Fibroblast of gingiva (primary cell): ENCODE measurements at places on chromosomes 2 and 18.

- no peak for DNase-seq
Observed at GRCh38 chr2:7025082-7025481, 107.9 kb downstream of the RNF144A start.

DNA sequence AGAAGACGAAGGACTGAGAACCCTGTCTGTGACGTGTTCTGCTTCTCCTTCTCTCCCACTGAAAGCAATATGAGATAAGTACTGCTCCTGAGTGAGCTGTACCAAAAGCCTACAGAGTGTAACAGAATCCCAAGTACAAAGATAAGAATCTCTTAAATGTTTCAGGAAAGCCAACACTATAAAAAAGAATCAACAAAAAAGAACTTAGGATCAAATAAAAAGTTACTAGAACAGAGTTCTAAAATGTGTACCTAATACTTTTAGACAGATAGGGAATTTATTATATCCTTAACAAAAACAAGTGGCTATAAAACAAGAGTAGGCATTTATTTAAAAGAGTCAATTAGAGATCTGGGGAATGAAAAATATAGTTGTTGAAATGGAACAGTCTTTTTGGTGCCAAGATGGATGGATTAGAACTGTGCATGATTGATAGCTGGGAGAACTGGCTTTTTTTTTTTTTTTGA lies 49.0 kb downstream of the NCOA1 start:
- no peak for DNase-seq

GRCh38 chr2:69223759-69224511 lies 163.1 kb downstream of the GFPT1 start:
- DNase-seq = no peak

- no peak for DNase-seq
Observed at GRCh38 chr2:98505971-98506664, 61.5 kb downstream of the INPP4A start.

DNA sequence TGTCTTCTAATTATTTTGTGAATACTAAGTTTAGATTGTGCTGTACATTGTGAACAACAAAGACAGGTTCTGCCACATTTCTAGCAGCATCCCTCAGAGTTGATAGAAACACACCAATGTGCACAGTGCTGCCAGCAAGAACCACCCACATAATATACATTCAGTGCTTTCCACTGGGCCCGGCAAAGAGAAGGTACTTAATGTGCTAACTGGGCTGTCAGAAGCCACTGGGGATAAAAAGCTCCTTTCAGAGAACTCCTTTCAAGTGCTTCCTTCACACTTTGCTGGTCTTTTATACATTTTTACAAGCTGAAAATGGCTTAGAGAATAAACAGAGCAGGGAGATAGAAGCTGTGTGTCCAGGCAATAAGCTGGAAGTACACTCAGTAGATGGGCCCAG lies 58.0 kb upstream of the CAPN13 start:
- no peak for DNase-seq

DNA sequence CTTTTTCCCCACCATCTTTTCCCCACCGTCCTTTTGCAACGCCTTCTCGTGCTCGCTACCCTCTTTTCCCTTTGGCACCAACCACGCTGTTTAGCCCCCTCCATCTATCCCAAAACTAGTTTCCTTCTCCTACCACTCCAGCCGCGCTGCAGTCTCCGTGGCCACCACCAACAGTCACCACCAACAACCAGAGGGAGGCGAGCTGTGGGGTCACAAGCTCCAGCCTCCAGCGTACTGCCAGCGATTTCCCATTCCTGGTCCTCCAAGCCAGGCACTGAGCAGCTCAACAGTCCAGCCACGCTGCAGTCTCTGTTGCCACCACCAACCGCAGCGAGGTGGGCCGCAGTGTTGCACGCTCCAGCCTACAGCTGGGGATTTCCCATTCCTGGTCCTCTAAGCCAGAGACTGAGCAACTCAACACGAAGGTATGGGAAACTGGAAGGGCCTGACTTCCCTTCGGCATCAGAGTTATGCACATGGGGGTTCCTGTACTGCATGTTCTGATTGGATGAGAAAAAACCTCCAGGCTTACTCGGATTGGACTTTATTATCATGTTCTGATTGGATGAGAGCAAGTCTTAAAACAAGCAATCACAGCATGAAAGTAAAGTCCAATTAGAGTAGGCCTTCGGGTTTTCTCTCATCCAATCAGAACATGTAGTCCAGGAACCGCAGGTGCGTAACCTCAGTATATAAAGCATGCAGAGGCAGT lies 42.3 kb upstream of the IMP4 start:
- no peak for DNase-seq

GRCh38 chr18:35623255-35623654 lies 41.7 kb downstream of the GALNT1 start:
- DNase-seq = no peak

DNA sequence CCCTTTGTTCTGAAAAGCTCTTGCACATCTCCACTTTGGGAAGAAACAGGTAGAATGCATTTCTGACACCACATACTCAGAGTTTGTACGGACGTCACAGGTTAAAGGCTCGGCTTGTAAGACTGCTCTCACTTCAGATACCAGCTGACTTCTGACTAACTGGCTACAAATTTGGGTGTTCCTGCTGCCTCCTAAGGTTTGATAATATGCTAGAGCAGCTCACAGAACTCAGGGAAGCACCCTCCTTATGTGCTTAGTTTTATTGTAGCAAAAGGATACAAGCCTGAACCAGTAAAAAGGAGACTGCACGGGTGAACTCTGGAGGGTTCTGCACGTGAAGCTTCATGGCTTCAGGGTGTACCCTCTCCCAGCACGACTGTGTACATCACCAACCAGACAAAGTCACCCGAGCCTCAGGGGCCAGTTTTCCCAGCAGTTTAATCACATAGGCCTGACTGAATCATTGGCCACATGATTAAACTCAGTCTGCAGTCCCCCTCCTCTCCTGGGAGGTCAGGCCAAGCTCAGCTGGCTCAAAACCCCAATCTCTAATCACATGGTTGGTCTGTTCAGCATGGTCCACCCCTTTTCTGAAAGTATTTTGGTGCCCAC lies 749.5 kb upstream of the RAB6C start:
- DNase-seq = no peak

DNA sequence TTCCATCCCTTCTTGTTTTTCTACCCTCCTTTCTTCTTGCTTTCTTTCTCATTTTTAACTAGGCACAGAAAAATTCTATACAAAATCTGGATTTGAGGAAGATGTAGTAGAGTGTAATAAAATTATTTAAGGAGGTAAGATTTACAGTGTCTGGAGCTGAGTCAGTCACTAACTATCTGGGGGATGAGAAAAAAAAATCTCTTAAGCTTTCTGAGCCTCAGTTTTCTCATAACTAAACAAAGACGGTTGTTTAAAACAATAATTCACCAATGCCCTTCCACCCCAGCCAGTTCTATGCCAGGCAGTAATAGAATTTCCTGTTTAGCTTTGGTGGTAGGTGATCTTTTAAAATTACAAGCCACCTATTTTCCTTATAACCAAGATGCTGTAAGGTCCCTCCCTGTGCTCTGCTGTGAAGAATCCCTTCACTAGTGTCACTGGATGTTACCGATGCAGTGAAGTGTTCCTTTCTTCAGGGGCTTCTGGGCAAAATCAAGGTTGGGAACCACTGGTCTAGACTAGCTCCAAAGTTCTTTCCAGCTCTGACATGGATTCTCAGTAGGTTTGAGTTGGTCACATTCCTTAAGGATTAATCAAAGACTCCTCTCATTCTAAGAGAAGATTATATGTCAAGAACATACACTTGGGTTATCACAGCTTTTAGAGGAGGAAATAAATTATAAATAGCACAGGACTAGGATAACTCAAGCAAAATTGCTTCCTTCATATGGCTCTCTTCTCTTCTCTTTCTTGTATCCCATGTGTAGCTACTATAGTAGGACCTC lies 289.0 kb downstream of the CDH2 start:
- DNase-seq = no peak

DNA sequence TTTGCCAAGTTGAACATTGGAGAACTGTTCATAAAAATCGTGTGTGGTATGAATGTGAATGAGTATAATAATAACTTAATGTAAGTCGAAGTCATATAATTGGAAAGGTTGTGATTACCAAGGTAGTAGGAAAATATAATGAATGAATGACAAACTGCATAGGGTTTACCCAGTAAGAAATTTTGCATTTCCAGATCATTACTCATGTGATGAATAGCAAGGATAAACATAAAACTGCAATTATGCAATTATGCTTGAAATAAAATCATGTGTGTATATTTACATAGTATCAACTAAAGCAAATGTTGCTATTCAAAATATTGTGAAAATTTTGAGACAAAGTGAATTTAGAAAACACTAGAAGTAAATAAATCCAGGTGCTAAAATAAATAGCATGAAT lies 1108.7 kb upstream of the TMEFF2 start:
- DNase-seq = no peak

DNA sequence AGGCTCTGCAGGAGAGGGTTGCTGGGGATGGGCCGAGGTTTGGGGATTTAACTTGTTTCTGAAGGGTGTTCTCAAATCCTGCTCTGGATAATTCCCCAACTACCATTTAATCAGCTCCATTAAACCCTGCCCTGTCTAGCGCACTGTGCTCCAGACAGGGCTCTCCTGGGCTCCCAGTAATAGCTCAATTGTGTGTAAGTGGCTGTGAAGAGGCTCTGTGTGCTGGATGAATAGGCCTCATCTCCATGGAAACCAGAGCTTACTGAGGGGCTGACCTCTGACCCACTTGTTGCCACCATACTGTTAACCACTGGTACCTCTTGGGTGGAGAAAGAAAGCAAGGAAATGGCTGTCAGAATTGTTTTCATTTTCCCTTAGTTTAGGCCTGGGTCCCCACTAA lies 92.9 kb downstream of the TGOLN2 start:
- DNase-seq = no peak

DNA sequence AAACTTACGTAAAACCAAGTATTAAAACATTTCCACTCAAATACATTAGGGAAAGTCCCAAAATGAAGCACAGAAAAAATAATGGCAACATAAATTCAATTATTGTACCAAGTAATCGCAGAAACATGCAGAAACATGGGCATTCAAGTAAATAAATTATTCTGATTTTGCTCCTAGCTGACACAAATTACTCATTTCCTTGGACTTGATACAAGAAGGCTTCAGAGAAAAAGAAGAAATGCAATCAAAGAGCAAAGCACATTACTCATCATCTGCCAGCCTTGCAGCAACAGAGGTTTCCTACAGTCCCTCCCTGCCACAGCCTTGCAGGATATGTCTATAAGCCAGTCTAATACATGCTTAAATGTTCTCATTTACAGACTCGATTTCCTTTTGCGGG lies 439.8 kb upstream of the LYPD1 start:
- peak; percentile 55 for DNase-seq

DNA sequence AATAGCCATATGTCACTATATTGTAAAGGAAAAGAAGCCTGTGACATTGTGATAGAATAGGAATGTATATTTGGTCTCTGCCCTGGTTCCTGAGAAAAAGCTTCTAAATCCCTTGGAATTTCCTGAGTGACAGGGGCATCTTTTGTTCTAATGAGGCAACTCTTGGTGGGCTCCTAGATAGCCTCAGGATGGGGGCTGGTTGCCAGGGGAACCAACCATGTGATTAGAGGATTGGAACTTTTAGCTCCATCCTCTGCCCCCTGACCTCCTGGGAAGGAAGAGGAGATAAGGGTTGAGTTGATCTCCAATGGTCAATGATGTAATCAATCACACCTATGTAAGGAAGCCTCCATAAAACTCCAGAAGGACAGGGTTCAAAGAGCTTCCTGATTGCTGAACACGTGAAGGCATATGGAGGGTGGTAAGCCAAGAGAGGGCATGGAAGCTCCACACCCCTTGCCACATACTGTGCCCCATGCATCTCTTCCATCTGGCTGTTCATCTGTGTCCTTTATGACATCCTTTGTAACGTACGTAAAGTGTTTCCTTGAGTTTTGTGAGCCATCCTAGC lies 2.9 kb upstream of the ME2 start:
- no peak for DNase-seq

GRCh38 chr2:7730449-7730848 lies 813.2 kb downstream of the RNF144A start:
- DNase-seq = no peak

DNA sequence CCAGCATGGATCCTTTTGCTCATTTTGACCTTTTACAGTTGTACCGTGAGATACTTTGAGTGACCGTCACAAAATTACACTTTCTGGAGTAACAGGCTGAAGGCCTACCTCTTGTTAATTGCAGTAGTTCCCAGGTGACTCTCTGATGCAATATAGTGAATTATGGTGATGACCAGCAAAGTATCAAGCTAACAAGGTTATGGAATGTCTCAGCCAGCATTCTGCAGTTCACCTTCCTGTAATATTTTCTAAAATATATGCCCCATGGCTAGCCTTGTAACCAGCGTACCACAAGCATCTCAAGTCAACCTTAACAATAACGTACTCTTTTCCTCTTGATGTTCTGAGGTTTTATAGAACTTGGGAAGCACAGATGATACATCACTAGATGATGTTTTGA lies 234.7 kb downstream of the LTBP1 start:
- DNase-seq = no peak

DNA sequence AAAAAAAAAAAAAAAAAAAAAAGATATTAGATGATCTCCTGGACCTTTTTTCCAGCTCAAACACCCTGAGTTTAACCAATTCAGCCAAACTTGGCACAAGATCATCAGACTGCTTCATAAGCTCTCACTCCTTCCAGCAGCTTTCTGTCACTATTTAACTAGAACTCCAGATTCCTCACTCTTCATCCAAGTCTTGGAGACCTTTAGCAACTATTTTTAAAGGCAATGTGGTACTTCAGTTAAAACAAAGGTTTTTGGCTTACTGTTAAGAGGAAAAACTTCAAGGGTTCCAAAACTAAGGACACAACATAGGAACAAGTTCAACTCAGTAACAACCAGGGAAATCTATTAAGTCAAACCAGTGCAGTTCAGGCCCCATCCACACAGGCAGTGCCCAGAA lies 23.2 kb downstream of the LAMA1 start:
- DNase-seq = no peak

GRCh38 chr2:228066126-228066798 lies 115.2 kb downstream of the SPHKAP start:
- DNase-seq = no peak

GRCh38 chr2:20057268-20057667 lies 5.8 kb upstream of the LAPTM4A start:
- DNase-seq = no peak

DNA sequence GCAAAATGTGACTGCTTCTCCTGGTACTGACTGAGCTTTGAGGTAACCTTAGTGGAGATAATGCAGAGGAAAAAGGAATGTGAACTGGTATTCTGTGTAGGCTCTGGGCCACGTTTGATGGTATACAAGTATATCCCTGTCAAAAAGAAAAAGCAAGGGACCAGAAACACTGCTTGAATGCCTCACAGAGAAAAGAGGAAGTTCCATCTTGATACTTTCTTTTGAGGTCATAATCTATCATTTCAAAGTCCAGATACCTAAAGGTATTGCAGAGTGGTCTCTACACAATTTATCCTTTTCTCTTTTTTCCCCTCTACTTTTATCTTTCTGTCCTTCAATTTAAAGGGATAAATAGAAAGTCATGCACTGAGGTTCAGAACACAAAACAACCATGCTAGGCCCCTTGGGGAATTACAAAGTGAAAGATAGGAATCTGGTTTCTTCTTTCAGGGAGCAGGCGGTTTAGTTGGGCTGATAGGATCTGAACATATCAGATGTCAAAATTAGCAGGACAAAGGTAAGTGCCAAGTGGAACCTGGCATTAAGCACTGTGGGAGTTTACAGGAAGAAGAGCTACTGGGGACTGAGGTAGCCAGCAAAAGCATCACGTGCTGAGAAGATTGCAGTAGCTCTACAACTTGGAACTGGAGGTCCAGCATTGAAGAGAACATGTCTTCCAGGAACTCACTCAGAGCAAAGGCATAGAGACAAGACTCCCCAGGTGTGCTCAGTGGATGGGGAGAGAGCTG lies 121.2 kb downstream of the LYPD6 start:
- no peak for DNase-seq
